Esophagus squamous epithelium (tissue), 5 donors: ENCODE measurements at places on chromosomes 4 and X. TPM values are rescaled to one million over a fixed set of nuclear protein-coding genes. Genes with fewer than 3 reads are reported as not detected.

HPGD gene
- 54.8 TPM for total RNA-seq

PCDH11X gene
- 0.19 TPM for total RNA-seq

HOPX gene
- 319 TPM for total RNA-seq

DGAT2L6 gene
- not detected for total RNA-seq

PDE5A gene
- 8.9 TPM for total RNA-seq

KDR gene
- 23.8 TPM for total RNA-seq

BMX gene
- not detected for total RNA-seq

F8A1 gene
- total RNA-seq: 3.2 TPM

KIT gene
- total RNA-seq: 6.6 TPM

NDP gene
- total RNA-seq: not detected

NAA11 gene
- total RNA-seq: not detected

GLRB gene
- 1.3 TPM for total RNA-seq

DNA sequence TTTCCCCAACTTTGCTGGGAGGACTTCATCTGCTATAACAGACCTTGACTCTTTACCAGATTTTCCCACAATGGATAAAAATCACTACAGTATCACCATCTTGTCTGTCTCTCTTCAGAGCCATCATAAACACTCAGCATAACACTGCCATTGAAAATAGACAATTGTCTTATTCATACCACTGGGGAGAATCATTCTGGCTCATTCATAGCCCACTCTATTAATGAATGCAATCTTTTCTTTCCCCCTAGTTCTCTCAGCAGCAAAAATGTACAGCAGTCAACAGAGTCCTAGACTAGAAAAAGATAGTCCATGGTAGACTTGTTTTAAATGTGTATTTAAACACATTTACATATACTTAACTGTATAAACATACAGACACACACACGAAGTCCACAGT, 19.2 kb downstream of the SLC9A7 start:
- no peak for DNase-seq

DNA sequence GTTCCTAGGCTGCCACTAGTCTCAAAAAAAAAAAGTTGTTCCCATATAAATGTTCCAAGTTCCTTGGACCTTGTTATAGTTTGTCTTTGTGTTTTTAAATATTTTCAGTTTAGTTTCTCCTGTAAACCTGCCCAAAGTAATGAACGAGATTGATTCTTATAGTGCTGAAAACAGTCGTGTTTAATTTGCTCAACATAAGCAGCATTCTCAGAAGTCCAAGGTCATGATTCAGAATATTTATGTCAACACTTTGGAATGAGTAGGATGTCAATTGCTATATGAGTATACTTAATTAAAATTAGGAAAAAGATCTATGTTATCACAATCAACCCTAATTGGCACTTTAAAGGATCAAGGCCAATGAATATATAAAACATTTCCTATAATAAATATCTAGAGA, 510.9 kb downstream of the PPP4R3C start:
- no peak for DNase-seq

DNA sequence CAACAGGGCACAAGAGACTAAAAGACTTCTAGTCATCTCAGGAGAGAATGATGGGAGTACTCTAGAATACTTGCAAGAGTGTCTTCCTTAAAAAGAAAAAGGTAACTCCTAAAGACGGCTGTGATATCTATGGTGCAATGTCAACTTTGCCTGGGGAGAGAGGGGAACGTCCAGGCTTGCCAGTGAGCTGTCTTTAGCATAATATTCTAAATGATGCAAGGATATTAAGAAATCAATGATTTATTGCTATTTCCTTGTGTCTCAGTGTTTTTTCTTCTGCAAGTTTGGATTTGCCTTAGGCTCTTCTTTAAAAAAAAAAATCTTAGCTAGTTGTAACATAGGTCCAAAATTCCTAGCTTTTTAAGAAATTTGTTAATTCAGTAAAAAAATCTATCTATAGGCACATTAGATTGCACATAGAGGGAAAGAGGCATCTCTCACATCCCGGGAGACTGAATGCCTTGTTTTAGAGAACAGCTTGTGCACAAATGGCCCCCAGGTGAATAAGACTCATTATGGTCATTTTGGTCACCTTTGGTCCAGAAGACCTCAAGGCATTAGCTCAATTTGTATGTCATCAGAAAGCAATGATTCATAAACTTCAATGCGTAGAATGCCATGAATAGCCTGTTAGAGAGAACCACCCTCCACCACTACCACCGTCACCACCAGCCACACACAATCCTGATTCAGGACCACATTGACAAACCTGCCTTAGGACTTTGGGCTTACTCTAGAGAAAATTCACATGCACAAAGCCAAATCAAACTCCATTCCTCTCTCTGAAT, 104.1 kb downstream of the PALLD start:
- no peak for DNase-seq

GRCh38 chr4:122673252-122673651, 52.4 kb upstream of the IL21 start:
- no peak for DNase-seq

DNA sequence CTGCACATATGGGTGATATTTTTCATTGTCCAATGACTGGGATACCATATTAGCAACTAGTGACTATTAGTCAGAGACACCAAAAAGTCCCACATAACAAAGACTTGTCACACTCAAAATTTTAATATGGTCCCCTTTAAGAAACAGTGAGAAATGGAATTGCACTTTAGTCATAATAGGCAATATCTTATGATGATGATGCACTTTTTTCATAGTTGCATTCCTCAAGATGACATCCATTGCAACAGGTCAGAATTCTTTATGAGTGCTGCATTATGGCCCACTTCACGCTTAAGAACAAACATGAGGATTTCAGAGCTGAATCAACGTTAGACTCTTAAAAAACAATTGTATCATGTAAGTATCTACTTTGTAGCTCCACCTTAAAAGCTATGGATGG, 608.4 kb upstream of the HTR2C start:
- DNase-seq: no peak

- DNase-seq: no peak
Measured at GRCh38 chr4:148445860-148446330, 3.7 kb upstream of the NR3C2 start.

GRCh38 chr4:14513471-14513870, 488.8 kb upstream of the CPEB2 start:
- no peak for DNase-seq

GRCh38 chr4:158850800-158851644, 82.2 kb downstream of the FNIP2 start:
- DNase-seq: no peak

DNA sequence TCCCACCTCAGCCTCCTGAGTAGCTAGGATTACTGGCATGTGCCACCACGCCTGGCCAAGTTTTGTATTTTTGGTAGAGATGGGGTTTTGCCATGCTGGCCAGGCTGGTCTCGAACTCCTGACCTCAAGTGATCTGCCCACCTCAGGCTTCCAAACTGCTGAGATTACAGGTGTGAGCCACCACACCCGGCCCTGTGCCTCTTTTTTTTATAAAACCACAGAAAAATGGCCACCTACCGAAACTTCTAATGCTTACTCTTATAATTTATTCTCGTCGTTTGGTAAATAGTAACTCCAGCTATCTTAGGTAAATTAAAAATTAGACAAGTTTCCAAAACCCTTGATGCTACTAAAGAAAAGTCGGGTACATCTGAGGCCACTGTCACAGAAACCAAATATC, 54.4 kb downstream of the IRF2 start:
- no peak for DNase-seq

DNA sequence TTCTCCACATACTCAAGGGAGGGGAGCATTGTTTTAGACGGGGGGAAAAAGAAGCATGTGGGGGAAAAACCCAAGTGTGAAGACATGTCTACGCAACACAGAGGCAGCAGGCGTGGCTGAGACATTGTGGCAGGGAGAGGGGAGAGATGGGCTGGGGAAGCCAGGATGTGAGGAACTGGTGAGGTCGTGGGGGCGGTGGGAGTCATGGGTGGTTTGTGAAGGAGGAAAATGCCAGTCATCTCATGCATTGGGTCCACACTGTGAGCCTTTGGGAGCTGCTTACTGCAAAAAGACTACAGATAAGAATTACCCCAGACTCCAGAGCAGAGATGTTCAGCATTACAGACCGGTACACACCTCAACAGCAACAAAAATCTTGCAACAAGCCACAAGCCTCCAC, 2.1 kb downstream of the JAKMIP1 start:
- DNase-seq: no peak

- DNase-seq: no peak
Measured at GRCh38 chrX:150958177-150958576, 25.0 kb upstream of the HMGB3 start.

DNA sequence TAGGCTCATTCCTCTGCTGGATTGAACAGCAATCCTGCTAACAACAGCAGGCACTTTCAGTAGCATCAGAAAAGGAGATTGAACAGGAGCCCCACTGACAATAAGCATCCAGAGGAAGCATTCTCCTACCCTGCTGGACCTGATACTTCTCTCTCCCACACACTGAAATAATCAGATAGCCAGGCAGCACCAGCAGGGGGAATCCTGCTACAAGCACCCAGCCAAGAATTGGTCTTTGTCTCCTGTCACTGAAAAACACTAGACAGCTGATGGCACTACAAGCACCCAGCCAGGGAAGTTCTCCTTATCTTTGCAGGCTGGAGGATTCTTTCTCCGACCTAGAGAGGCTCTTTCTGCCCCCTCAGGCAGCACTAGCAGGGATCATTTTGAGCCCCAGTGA, 444.3 kb upstream of the GRIA3 start:
- DNase-seq: no peak

DNA sequence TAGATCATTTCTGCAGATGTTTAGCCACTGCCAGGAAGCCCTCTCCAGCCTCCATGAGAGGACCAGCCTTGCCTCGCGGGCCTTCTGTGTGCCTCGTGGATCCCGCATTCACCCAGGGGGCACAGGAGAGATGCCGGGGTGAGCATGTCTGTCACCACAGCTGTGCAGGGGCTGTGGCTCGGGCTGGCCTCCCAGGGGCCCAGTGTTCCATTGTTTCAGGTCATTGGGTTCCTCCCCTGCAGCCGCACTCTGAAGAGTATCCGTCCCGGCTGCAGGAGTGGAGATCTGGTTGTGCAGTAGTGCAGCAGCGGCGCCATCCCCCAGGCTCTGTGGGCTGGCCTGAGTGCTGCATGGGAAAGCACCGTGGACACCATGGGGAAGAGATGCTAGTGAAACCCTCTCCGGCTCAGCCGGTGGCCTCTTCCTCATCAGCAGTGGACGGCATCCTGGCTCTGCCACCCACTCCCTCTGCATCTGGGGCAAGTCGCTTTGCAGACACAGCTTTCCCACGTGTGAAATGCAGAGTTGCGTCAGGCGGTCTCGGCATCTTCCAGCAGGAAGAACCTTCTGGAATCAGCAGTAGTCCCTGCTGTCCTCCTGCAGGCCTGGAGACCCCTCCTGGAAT, 29.1 kb downstream of the TBC1D14 start:
- DNase-seq: no peak

GRCh38 chr4:119898211-119898610, 168.4 kb downstream of the MAD2L1 start:
- DNase-seq: no peak

GRCh38 chrX:13605611-13606010, 36.2 kb downstream of the EGFL6 start:
- DNase-seq: no peak

- DNase-seq: no peak
Measured at GRCh38 chr4:2900741-2901140, 57.1 kb downstream of the ADD1 start.

GRCh38 chr4:70158576-70158975, 4.5 kb downstream of the PRR27 start:
- DNase-seq: no peak

DNA sequence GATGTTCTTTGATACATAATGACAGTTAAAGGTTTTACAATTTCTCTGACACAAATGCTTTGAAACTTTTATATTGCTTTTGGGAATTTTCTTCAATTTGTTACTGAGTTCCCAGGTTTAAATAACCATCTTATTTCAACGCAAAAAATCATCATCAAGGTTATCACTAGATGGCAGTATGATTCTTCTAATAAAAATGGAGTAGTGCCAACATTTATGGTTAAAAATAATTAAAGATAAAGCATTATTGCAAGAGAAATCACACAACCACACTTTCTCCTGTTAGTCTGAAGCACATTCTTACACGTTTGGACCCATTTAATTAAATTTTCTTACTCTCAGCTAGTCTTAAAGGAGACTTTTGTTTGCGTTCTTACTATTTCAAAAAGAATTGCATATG, 611.3 kb upstream of the CPXCR1 start:
- DNase-seq: no peak

DNA sequence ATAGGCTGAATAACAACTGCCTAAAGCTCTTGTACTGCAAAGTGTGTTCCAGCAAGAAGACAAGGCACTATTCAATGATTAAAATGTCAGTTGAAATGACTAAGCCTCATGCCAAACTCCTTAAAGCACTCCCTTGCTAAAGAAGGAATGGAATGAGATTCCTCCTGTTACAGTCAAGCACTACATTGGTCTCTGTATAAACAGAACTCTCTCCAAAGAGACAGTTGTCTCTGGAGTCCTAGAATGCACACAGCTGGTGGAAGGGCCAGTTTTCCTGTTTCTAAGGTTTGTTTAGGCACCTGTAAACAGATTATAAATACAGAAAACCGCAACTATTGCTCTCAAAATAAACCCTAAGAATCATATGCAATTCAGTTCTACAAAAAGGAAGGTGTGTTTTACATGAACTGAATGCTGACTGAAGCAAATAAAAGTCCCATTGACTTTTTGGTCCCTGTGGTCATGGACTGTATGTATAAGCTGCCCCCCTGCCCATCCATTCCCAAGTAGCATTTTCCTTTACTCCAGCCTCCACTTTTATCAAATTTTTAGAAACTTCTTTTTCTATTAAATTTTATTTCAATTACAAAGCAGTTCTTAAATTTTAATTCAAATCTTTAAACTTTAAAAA, 47.0 kb downstream of the FAT1 start:
- DNase-seq: no peak

DNA sequence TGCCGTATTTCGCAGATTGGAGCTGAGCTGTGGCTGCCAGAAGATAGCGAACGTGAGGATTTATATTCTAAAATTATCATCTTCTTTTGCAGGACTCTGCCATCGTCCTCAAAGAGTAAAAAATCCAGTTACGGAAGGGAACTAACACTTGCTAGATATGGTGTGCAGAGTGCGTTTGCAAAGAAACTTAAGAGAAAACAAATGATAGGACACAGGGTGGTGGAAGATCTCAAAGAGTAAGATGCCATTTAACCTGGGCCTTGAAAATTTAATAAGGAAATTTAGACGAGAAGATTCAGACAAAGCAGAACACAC, 566 bp downstream of the LARP7 start:
- no peak for DNase-seq

- no peak for DNase-seq
Measured at GRCh38 chr4:162837679-162838078, 329.0 kb downstream of the NAF1 start.

- no peak for DNase-seq
Measured at GRCh38 chr4:71004281-71004851, 10.9 kb downstream of the DCK start.

GRCh38 chr4:22515888-22516541, at the start of gene ADGRA3:
Gene ADGRA3 (minus strand): TSS chr4:22516066. CDS start chr4:22515784, 282 bp downstream.
- DNase-seq: no peak

- no peak for DNase-seq
Measured at GRCh38 chr4:184688447-184688846, 38.9 kb downstream of the PRIMPOL start.

- DNase-seq: no peak
Measured at GRCh38 chr4:149029056-149029651, 586.9 kb upstream of the NR3C2 start.

GRCh38 chr4:91598696-91599095, 705.1 kb upstream of the GRID2 start:
- DNase-seq: no peak
